CMK (cell line): ENCODE measurements at places on chromosomes 7 and 10.

GRCh38 chr10:133258066-133258817, 18.4 kb downstream of the ADAM8 start:
- no peak for DNase-seq

GRCh38 chr7:14073988-14074387, 84.5 kb upstream of the ETV1 start:
- no peak for DNase-seq

GRCh38 chr10:30736685-30737232, 107.2 kb upstream of the LYZL2 start:
- no peak for DNase-seq

DNA sequence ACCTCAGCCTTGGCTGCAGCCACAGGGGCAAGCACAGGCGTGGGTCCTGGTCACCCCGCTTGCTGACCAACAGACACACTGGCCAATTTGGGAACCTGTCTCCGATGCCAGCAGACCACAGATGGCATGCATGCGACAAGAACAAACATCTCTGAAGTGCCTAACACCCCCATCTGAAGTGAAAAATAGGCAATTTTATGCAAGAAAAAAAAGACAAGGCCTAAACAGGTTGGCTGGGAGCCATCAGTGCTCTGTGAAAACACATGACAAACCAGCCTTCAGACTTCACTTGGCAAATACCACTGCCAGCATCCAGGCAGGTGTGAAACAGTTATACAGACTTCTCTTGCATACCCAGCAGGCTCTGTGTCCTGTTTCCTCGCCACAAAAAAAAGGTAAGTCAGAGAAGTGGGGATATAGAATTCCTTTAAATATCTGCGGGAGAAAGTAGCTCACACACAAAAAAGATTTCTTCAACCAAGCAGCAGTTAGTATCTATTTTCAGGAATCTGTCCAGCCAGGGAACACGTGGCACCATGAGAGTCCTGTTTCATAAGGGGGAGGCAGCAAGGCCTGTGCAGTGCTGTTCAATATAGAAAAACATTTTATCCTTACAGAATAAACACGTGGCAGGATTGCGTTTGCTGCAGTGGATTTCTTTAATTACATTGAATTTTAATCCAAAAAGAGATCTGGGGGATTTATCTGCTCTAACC, 293.4 kb upstream of the MKLN1 start:
- no peak for DNase-seq

GRCh38 chr10:44011603-44011981, 362.9 kb upstream of the ZNF32 start:
- DNase-seq, result no peak

DNA sequence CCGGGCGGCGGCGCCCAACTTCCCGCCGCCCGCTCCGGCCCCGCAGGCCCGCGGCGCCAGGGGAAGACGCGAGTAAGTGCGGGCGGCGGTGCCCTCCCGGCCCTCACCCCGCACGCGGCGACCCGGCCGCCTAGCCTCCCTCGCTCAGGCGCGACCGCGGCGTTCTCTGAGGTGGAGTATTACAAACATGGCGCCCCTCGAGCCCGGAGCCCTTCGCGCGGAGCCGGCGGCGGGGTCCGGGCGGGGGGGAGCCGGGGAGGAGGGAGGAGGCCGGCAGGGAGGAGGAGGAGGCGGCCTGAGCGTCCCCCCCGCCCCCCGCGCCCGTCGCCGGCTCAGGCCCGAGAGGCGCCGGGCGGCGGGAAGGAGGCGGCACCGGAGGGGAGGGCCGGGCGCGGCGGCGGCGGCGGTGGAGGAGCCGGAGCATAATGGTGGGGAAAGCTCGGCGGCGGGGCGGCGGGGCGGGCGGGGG, at the start of gene ZMYND11:
Gene ZMYND11 (plus strand): TSS at position 324 of the 469 bp plus-strand sequence. CDS start 44,558 bp downstream, outside the sequence.
- DNase-seq, result no peak

GRCh38 chr10:78371136-78371535, 337.5 kb downstream of the RPS24 start:
- no peak for DNase-seq

- DNase-seq, result no peak
Measured at GRCh38 chr7:115066634-115067033, 144.7 kb downstream of the MDFIC start.

DNA sequence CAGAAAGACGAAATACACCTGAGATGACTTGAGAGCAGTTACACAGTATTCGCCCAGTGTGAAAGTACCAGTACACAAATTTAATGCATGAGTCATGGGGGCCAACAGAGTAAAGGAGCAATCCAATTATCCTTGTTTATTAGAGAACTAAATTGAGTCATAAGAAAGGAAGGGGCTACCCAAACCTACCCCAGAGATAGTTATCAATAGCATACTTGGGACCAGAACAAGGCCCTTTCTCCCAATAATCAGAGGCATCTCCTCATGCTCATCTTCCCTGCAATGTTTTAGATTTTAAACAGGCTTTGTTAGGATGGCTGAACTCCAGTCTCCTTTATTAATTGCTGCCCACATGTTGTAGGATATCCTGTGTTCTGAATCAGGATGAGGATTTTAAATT, 239.7 kb upstream of the LRGUK start:
- DNase-seq, result no peak

DNA sequence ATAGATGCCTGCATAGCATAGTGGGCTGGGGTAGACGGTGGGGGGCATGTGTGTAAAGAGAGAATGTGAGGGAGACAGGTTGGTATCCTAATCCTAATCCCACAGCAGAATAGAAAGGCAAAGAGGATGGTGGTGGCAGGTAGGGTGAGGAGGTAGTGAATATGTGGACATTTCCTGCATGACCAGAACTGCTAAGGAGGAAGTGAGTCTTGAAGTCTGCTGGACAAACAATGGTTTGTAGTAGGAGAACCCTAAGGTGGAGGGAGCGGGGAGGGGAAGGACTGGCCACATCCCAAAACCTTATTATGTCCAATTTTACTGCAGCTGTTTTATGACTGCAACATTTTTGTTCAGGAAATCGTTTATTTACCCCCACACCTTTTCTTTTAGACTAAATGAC, 279.7 kb downstream of the AUTS2 start:
- no peak for DNase-seq

- DNase-seq, result no peak
Measured at GRCh38 chr10:114271075-114271778, 32.2 kb downstream of the VWA2 start.

GRCh38 chr7:45259966-45260646, 102.5 kb downstream of the RAMP3 start:
- DNase-seq, result no peak

GRCh38 chr10:90847436-90847835, 10.4 kb downstream of the HTR7 start:
- no peak for DNase-seq

DNA sequence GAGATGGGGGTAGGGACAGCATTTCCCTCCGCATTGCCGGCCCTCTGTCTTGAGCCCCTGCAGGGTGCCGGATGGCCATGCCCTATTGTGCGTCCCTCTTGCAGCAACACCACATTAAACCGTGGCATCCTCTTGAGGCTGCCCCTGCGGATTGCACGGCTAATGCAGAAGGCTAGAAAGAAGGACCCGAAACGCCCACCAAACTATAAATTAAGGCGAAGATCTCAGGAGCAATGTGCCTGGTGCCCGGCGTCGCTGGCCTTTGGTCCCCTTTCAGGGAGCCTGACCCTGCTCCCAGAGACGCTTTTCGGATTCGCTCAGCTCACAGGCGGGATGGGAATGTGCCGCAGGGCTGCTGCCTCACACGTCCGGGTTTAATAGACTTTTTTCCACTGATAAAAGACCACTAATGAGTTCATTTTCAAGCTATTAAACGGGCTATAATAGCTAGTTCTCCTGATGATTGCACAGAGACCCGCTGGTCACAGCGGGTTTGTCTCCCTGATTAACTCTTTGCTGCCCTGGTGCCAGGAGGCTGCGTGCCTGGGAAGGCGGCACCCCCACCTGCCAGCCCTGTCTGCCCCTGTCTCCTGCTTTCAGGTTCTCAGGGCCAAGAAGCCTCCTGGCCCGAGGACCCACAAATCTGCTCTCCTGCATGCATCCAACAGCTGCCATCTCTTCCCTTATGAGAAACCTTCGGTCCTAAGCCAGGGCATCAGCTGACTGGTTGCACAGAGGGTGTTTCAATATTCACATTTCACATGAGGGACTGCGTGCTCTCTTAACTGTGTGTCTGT, 128.3 kb downstream of the ADARB2 start:
- DNase-seq, result no peak

GRCh38 chr7:25256333-25256819, 28.1 kb upstream of the NPVF start:
- no peak for DNase-seq

DNA sequence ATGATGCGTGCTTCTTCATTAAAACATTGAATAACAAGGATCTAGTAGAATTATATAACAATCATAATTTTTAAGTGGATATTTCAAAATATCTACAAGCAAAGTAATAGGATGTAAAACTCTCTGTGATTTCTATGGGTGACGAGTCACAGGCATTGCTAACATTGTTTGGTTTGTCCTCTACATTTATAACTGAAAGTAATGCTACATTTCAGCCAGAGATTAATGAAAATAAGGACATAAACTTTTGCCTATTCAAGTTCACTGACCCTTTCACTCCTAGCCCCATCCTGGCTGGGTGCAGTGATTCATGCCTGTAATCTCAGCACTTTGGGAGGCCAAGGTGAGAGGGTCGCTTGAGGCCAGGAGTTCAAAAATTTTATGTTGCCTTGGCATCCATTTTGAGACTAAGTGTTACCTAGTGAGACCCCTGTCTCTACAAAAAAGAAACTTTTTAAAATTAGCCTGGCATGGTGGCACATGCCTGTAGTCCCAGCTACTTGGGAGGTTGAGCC, 38.4 kb upstream of the HSPA12A start:
- no peak for DNase-seq

GRCh38 chr7:35570937-35571336, 124.0 kb downstream of the HERPUD2 start:
- no peak for DNase-seq

DNA sequence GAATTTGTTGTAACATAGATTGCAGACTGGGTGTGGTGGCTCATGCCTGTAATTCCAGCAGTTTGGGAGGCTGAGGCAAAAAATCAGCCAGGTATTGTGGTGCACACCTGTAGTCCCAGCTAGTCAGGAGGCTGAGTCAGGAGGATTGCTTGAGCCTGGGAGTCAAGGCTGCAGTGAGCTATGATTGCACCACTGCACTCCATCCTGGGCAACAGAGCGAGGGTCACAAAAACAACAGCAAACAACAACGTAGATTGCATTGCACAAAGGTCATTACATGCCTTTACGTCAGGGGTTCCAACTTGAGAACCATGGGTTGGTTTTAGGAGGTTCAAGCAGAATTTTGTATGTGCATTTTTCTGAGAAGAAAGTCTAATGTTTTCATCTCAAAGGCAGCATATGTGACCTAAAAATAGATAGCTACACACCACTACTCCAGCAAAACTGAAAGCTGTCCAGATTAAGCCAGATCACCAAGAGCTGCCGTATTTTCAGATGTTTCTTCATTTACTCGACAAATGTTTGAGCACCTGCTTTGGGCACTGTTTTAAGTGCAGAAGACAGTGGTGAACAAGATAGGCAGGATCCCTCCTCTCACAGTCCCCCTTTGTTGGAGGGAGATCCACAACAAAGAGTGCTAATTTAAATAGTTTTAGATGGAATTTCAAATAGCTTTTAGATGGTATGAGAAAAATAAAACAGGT, 28.3 kb upstream of the CYP26C1 start:
- no peak for DNase-seq

GRCh38 chr7:69837387-69838068, 239.3 kb downstream of the AUTS2 start:
- DNase-seq, result no peak

GRCh38 chr10:25017661-25018060, 1.2 kb downstream of the THNSL1 start:
- DNase-seq, result no peak

- DNase-seq, result no peak
Measured at GRCh38 chr10:74190494-74190893, 39.5 kb downstream of the ADK start.

DNA sequence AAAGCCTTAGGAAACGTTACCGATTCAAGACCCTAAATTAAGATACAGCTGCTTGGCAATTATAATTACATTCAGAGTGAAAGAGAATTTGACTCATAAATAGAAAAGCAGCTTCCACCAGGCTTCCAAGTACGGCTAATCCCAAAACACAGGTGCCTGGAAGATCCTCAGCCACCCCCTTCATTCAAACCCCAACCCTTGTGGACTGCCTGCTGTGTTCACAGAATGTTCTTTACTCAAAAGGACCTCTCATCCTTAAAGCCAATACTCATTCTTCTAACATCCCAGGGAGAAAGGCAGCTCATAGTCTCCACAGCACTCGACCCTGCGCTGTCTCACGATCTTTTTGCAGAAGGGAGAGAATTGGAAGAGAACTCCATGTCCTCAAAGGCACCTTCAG, 32.9 kb downstream of the RNF32 start:
- DNase-seq, result no peak

- no peak for DNase-seq
Measured at GRCh38 chr7:3518546-3518945, 217.5 kb downstream of the SDK1 start.

- DNase-seq, result no peak
Measured at GRCh38 chr7:154584352-154585252, 418.3 kb downstream of the PAXIP1 start.

DNA sequence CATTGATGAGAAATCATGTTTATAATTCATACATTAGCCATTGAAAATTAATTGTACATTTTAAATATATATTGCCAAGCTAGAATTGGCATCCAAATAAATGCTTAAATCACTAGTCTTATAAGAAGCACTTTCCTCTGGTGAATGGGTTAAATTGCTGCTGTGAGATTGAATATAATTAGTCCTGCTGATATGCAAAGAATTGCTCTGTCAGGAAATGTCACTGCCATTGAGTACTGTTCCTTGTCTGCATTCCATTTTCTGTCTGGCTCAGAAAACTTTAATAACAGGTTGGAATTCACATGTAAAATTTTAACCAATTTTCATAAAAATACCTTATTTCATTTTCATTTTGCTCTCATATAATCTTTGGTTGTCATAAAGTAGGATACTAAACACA, 589.1 kb downstream of the MAGI2 start:
- DNase-seq, result no peak

DNA sequence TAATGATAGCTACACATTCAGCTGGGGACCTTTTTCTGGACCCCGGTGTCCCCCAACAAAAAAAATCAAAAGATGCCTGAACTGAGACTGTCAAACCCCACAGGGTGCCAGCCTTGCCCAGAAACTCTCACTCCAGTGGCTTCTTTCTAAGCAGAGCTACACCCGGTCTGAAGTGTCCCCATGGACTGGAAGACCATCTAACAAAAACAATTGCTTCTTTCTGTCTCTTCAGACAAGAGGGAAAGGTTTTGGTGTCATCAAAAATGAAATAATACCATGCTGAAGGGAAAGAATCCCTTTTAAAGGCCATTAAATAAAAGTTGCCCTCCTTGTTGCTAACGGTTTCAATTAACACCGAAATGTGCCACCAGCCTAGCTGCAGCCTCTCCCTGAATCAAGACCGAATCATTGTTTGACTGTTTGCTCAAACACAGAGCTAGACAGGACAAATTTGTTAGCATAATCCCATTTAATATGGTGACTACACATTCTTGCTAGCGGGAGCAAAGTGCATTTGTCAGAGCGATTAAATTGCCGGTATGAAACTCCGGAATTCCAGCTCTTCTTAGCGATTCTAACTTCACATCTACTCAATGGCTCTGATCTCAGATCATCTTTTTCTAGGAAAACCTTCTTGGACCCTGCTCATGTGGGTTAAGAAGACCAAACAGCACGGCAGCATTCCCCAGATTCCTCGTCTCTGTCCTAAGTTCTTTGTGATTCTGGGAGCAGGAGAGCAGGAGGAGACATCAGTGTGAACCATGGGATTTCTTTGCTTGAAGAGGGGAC, 397.5 kb upstream of the PRKCQ start:
- DNase-seq, result no peak
